ENCODE measurements at places on chromosomes 5 and 9. TPM values are rescaled to one million over a fixed set of nuclear protein-coding genes. Genes with fewer than 3 reads are reported as not detected.

GRCh38 chr5:165185716-165186115, 1680.3 kb downstream of the MAT2B start:
- no peak overlapping the region for H3K27ac ChIP-seq
- H3K4me3 ChIP-seq: no peak overlapping the region
- no peak for DNase-seq
- H3K27me3 ChIP-seq: no peaks in the 10 kb centered on the region
- H3K4me1 ChIP-seq: no peaks in the 10 kb centered on the region

DNA sequence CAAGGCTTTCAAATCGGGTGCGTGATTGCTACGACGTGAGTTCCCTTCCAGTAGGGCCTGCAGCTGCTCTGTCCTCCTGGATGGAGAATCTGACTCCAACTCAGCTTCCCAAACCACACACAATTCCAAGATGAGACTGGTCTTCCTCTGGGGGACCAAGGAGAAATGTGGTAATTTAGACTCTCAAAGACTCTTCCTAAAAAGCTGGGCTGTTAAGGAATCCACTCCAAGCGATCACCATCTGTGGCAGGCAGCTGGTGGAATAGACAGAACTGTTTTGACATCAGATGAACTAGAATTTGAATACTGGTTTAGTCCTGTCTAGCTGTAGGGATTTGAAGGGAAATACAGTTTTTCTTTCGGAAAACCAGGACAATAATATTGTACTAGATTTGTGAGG, 130.7 kb upstream of the KLF4 start:
- no peaks in the 10 kb centered on the region for H3K36me3 ChIP-seq
- H3K27ac ChIP-seq: no peak overlapping the region
- peaks cover 6% of the 10 kb centered on the region for H3K4me1 ChIP-seq
- no peak overlapping the region for H3K4me3 ChIP-seq
- H3K27me3 ChIP-seq: peaks cover 12% of the 10 kb centered on the region

DNA sequence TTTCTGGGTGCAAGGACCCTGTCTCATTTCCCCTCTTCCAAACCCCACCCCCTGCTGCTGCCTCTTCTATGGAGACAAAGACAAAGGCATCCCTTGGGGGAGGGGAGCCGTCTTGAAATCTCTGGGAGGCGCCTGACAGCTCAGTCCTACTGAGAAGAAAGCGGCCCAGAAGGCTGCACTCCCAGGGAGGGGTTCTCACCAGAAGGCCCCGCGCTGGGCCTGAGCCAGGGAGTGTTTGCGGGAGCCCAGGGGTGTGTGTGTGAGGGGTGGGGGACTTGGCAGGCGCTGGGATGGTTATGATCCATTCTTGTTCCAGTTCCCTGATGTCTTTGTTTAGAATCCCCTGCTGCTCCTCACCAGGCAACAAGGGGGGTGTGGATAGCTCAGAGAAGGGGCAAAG, 45.7 kb upstream of the ALDH1B1 start:
- H3K4me3 ChIP-seq: no peak overlapping the region
- H3K27me3 ChIP-seq: peaks cover 49% of the 10 kb centered on the region
- no peaks in the 10 kb centered on the region for H3K4me1 ChIP-seq
- no peak for DNase-seq

- no peak overlapping the region for H3K4me3 ChIP-seq
- no peaks in the 10 kb centered on the region for H3K27me3 ChIP-seq
- H3K36me3 ChIP-seq: no peaks in the 10 kb centered on the region
- peak; percentile 96 for DNase-seq
- peaks cover 24% of the 10 kb centered on the region for H3K4me1 ChIP-seq
Measured at GRCh38 chr5:135437796-135438560, 9.2 kb downstream of the DCANP1 start.

DNA sequence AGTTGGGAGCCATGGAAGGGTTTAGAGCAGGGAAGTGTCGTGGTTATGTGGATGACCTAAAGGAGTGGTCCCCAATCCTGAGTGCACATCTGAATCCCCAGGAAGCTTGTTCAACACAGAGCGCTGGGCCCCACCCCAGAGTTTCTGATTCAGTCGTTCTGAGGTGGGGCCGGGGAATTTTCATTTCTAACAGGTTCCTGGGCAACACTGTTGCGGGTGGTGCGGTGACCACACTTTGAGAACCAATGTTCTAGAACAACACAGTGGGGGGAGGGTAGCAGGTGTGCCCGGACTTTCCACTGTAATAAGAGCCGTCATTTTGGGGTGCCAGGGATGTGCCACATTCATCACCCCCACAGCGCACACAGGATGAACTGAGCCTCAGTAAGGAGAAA, 39.3 kb downstream of the DUSP1 start:
- no peak overlapping the region for H3K4me3 ChIP-seq
- H3K27me3 ChIP-seq: peaks cover 2% of the 10 kb centered on the region
- peaks cover 18% of the 10 kb centered on the region for H3K4me1 ChIP-seq
- no peaks in the 10 kb centered on the region for H3K36me3 ChIP-seq
- no peak for DNase-seq

- no peak for DNase-seq
- peaks cover 9% of the 10 kb centered on the region for H3K4me1 ChIP-seq
- no peaks in the 10 kb centered on the region for H3K27me3 ChIP-seq
- H3K36me3 ChIP-seq: peaks cover 6% of the 10 kb centered on the region
Measured at GRCh38 chr5:32159328-32160072, 14.6 kb downstream of the GOLPH3 start.

DNA sequence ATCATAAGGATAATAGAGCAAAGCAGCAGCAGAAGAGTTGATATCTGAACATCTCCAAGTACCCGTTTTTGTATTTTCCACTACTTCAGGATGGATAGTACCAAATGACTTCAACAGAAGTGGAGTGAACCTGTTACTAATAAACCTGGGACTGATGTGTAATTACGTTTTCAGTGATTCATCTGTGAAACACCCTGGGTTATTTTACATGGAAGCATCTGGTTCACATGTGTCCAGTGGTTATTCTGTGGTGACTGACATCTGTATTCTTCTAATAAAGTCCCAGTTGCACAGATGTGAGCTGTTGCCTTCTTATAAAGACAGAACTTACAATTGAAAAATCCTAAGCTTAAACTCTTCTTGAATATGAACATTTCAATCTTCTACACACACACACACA, 139.7 kb upstream of the VCAN start:
- H3K27me3 ChIP-seq: no peaks in the 10 kb centered on the region
- peak; percentile 72 for DNase-seq
- no peak overlapping the region for H3K4me3 ChIP-seq
- H3K27ac ChIP-seq: no peak overlapping the region

DNA sequence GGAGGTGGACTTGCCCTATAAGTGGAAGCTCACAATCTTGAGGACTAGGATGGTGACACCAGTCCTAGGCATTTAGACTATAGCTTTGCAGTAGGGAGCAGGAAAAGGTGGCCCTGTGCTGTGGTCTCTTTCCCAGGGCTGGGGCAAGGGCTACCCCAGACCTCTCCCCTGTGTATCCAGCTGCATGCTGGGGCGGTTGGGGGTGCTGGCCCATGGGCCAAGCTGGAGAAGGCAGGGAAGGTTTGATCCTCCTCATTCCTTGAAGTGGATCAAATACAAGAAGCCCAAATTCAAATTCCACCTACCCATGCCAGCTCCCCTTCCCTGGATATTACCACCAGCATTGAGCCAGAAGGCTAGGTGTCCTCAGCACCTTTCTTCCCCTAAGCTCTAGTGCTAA, 2.2 kb upstream of the PTGS1 start:
- DNase-seq: no peak
- H3K4me3 ChIP-seq: no peak overlapping the region
- H3K27ac ChIP-seq: no peak overlapping the region
- no peaks in the 10 kb centered on the region for H3K27me3 ChIP-seq
- H3K36me3 ChIP-seq: peaks cover 5% of the 10 kb centered on the region

DNA sequence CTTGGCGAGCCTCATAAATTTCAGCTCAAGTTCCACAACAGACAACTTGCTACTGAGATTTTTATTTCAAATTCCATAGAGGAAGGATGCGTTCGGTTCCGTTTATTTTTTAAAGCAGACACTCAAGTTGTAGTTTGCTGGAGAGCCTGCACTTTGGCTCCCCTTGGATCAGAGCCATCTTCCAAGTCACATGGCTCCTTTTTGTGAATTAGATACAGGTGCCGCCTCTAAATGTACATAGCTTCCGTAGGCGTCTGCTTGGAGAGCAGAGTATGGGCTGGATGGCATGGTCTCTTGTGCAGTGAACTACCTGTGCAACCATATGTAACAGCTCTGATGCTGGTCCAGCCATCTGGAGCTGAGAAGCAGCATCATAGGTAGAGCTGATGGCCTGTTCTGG, 73.9 kb upstream of the WWC1 start:
- no peaks in the 10 kb centered on the region for H3K4me1 ChIP-seq
- no peak overlapping the region for H3K27ac ChIP-seq
- H3K36me3 ChIP-seq: no peaks in the 10 kb centered on the region
- H3K27me3 ChIP-seq: peaks cover 3% of the 10 kb centered on the region
- DNase-seq: no peak
- H3K4me3 ChIP-seq: no peak overlapping the region

DNA sequence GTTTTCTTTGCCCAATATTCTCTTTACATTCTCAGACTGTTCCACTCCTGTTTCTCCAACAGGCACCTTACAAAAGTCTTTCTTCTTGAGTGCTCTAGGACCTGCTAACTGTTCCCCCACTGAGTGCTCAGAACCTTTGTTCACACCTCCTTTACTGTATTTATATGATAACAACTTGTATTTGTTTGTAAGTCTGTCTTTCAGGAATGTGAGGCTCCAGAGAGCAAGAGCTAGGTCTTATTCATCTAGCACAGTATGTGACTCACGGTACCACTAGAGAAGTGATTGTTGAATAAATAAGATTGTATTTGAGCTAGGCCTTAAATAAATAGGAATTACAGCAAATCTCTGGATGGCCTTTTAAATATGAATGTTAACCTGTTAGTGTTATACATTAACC, 42.5 kb upstream of the MYOT start:
- H3K27me3 ChIP-seq: no peaks in the 10 kb centered on the region
- no peak overlapping the region for H3K4me3 ChIP-seq
- no peak overlapping the region for H3K27ac ChIP-seq
- no peaks in the 10 kb centered on the region for H3K36me3 ChIP-seq
- no peaks in the 10 kb centered on the region for H3K4me1 ChIP-seq
- DNase-seq: no peak

DNA sequence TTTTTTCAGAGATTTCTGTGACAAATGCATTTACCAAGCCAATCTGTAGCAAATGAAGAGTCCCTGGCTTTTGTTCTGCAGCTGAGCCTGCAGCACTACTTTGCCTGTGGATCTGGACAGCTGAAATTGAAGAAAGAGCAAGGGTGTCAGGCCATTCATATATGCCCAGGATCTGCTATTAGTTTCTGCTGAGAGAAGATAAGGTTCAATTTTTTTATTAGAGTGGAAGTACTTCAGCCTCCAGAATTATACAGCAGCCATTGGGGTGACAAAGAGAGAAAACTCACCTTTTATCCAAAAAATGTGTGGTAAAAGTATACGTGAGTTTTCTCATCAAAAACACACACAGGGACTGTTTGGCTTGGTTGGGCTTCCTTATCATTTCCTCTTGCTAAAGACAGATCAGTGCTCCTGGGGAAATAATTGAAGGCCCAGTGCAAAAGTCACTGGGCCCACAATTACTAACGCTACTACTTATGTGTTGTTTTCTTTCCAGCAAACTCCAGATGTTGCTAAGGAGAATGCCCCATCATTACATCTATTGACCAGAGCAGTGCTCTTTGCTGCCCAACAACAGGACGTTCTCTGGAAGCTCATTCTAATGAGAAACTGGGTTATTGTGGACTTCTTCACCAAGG, 138.6 kb downstream of the CEMIP2 start:
- H3K4me3 ChIP-seq: no peak overlapping the region
- no peaks in the 10 kb centered on the region for H3K36me3 ChIP-seq
- no peak for DNase-seq
- peaks cover 4% of the 10 kb centered on the region for H3K27me3 ChIP-seq
- no peaks in the 10 kb centered on the region for H3K4me1 ChIP-seq

DNA sequence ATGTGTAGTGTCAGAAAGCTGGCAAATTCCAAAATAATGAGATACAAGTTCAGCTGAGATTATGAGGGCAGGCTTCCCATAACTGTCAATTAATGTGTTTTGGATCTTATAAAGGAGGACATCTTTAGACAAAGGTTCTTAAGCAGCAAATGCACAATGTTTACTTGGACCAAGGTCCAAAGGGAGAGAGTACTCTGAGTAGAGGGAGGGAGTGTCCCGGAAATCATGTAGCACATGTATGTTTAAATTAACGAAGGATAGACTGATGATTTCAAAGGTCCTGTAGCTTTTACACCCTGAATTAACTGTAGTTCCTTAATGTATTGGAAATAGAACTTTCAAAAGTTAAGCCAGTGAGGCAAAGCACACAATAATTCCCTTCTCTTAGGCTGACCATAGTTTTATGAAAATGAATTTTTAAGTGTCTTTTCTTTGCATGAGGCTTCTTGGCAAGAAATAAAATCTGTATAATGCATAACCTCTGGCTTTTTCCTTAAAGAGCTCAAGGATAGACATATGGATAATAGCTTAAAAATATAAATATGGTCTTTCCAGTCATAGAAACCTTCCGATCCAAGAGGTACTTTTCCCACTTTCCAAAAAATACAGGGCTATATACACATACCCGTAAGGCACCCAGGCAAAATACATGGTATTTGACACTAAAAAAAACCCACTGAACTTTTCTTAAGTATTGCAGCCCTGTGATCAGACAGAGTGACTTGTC, 93.0 kb downstream of the PCSK5 start:
- H3K4me3 ChIP-seq: no peak overlapping the region
- H3K36me3 ChIP-seq: peaks cover 4% of the 10 kb centered on the region
- H3K4me1 ChIP-seq: 0 out of 2 replicates have a peak, but pooled peaks cover 2% of the 10 kb centered on the region
- no peaks in the 10 kb centered on the region for H3K27me3 ChIP-seq

DNA sequence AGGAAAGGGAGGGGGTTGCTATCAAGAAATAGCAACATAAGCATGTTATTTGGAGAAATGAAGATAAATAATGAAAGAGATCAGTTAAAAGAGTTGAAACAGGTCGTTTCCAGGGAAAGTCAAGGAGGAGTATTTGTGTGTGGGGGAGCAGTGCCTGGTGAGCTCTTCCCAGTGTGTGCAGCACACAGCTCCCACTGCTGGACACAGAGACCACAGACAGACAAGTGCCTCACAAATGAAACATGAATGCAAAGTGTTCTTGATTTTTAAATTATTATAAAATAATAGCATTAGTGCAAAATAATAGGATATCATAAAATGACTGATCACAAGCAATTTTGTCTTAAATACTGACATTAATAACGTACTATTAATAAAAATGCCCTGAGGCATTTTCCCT, 40.8 kb downstream of the LIFR start:
- peak; percentile 47 for DNase-seq
- no peak overlapping the region for H3K27ac ChIP-seq
- H3K4me1 ChIP-seq: no peaks in the 10 kb centered on the region
- H3K27me3 ChIP-seq: no peaks in the 10 kb centered on the region

- H3K36me3 ChIP-seq: no peaks in the 10 kb centered on the region
- peak within 1 kb of the TSS; percentile 24 for H3K4me3 ChIP-seq
- no peak within 1 kb of the TSS for H3K27ac ChIP-seq
Measured at GRCh38 chr9:23826120-23826629, at the start of gene ELAVL2. ELAVL2 (minus strand) TSS chr9:23826240; CDS start chr9:23762234, 64,006 bp downstream.

- no peak overlapping the region for H3K27ac ChIP-seq
- no peaks in the 10 kb centered on the region for H3K4me1 ChIP-seq
- H3K36me3 ChIP-seq: no peaks in the 10 kb centered on the region
- no peaks in the 10 kb centered on the region for H3K27me3 ChIP-seq
- DNase-seq: no peak
- no peak overlapping the region for H3K4me3 ChIP-seq
Measured at GRCh38 chr5:21159510-21160059, 1171.6 kb upstream of the CDH18 start.

KIF4B gene
- total RNA-seq: under 0.01 TPM

ZNF658 gene
- 6.3 TPM for total RNA-seq

LMX1B gene
- not detected for total RNA-seq

CNTNAP3 gene
- total RNA-seq: 1.1 TPM

PCDH1 gene
- total RNA-seq: 0.83 TPM

TSLP gene
- total RNA-seq: 0.28 TPM

COL27A1 gene
- 2.2 TPM for total RNA-seq

SLC30A5 gene
- total RNA-seq: 63.3 TPM

AUH gene
- total RNA-seq: 8.1 TPM

BASP1 gene
- total RNA-seq: 70.5 TPM

WNT8A gene
- not detected for total RNA-seq

Data from IMR-90 (cell line).